Osteocyte (in vitro differentiated cells): ENCODE measurements at places on chromosomes 3 and 15.

DNA sequence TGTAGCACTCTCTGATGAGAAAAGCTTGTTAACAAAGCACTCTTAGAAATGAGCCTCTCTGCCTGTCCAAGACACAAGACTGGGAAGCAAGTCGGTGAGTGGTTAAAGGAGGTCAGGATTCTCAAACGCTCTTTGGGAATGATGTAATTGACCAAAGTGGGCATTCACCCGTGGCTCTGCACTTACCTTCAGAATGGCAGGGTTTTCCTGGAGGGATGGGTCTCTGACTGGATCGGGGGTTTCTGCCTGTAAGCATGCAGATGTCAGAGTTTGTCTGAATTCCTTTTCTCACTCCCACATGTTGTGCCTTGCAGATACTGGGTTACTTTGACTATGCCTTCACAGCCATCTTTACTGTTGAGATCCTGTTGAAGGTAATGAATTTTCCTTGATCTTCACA, 106.3 kb downstream of the CHDH start:
- DNase-seq: no peak

DNA sequence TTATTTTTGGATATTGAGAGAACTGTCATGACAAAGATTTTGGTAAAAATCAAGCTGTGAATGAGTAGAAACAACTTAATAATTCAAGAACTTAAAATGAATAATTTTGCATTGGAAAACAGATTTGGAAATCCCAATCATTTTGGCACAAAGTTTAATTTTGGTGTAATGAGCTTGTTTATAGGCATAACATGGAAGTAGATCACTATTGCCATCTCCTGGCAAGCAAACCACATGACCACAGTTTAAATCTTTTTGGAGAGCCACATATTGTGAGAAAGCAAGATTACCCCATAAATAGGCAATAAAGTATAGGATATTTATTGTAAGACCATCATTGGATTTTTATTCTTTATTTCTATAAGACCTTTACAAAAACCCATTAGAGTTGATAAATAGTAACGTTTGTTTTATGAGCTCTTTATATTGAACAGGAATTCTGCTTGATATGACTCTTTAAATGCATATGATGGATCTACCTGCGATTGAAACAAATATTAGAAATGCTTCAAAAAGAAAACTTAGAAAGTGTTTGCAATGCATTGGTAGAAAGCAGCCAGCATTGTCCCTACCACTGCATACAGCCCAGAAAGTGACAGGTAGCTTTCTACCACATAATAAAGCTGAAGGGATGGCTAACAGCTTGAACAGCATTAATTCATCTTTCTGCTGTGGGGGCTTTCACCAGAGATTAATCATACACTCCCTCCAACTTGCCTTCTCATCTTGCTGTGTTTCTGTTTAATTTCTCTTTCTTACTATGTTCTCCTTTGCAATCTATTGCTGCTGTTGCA, 766.8 kb downstream of the TBL1XR1 start:
- no peak for DNase-seq

GRCh38 chr3:129040579-129041300, 19.8 kb upstream of the GP9 start:
- no peak for DNase-seq

GRCh38 chr15:41949401-41950126, 22.8 kb downstream of the EHD4 start:
- no peak for DNase-seq

DNA sequence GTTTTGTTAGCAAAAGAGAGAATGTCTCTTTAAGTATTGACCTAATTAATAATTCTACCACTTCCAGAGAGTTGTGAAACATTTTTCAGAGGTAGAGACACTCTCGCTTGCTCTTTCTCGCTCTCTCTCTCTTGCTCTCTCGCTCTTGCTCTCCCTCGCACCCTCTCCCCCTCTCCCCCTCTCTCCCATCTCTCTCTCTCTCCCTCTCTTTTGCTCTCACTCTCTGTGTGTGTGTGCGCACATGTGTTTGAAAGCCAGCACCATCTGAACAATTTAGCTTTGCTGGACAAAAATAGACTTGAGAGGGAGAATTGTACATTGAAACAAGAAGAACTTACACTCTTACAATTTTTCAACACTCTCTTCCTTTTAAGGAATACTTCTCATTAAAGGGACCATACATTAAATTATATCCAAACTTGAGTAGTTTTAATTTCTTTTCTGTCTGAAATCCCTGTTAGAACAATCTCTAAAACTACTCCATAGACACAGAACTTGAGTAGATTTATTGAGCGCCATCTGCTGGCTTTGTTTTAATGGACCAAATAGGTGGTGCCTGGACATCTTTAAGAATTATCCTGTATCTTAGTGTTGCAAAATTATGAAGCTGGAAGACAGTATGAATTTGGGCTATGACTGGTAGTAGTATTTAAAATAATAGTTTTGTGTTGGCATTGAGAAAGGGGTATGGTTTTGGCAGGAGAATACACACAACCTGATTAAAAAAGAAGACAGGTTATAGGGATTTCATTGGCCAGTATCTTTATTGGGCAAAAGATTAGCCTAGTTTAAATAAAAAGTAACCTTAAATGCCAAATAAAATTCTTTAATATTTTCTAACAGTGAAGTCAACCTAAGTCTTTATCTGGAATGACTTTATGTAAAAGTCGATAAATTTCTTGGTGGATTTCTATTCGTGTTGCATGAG, 124.6 kb downstream of the AKAP13 start:
- DNase-seq: no peak

GRCh38 chr3:143837076-143837475, 11.2 kb downstream of the SLC9A9 start:
- no peak for DNase-seq

DNA sequence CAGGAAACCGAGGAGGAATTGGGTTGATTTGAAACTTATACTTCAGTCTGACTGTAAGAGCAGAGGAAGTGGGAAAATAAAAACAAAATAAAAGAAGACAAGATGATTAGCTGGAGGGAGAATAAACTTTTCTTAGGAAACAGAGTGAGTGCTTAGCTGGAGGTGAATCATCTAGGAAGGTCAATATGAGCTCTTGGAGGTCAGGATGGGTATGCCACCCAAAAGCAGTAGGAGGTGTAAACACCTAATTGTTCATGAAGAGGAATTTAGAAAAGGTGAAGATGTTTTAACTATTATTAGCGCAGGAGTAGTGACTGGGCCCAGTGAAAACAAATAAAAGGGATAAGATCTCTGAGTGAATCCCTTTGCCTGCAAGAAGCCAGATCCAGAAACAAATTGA, 39.9 kb upstream of the ARL14 start:
- no peak for DNase-seq

DNA sequence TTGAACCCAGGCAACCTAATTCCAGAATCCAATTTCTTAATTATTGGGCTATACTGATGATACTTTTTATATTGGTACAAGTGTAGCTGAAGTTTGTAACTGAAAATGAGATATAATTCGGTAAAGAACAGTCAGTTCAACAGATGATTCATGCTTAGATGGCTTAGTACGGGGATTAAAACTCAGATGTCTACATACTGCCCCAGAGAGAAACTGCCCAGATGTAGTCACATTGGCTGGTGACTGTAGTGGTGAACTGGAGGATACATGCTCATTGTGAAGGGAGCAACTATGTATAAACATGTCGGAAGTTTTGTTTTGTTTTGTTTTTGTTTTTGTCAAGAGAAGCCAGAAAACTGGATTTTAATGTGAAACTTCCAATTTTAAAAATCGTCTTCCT, 179.6 kb downstream of the ADAMTSL3 start:
- no peak for DNase-seq

- DNase-seq: no peak
Observed at GRCh38 chr3:37770938-37771918, 90.5 kb upstream of the CTDSPL start.

DNA sequence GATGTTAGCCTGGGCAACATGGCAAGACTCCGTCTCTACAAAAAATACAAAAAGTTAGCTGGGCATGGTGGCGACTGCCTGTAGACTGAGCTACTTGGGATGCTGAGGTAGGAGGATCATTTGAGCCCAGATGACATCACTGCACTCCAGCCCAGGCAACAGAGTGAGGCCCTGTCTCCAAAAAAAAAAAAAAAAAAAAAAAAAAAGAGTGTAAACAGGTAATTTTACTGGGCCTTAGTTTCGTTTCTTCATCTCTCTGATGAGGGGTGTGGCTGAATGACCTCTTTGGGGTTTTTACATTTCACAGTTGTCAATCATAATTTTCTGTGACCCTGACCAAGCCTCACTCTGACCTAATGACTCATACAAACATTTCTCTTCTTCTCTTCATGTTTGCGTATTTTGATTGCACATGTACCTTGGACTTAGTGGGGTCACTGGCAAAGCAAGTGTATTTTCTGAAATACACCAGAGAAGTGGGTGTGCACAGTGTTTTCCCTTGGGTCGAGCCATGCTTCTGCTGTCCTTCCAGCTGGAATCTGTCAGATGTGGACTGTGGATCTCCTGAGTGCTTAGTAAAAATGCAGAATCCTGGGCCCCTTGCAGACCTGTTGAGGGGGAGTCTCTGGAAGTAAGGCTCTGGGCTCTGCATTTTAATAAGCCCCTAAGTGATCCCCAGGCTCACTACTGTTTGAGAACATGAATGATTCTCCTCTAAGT, 140.5 kb downstream of the FNDC3B start:
- DNase-seq: no peak

- DNase-seq: no peak
Observed at GRCh38 chr15:69718916-69719315, 266.3 kb downstream of the RPLP1 start.

DNA sequence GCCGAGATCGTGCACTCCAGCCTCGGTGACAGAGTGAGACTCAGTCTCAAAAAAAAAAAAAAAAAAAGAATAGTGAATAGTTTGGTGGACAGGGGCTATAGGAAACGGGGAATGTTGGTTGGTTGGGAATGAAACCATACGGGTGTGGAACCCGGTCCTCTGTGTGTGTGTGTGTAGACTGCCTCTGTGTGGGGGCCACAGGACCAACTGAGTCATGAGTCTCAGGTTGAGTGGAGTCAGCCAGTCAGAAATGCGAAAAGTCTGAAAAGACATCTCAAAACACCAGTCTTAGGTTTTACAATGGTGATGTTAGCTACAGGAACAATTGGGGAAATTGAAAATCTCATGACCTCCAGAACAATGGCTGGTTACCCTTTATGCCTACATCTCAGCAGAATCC, 44.5 kb downstream of the ZDHHC19 start:
- no peak for DNase-seq
